Endothelial cell (in vitro differentiated cells): ENCODE measurements at places on chromosomes 2 and 18.
A peak's percentile ranks its signal among the peaks of the same experiment; 100 is the strongest.

DNA sequence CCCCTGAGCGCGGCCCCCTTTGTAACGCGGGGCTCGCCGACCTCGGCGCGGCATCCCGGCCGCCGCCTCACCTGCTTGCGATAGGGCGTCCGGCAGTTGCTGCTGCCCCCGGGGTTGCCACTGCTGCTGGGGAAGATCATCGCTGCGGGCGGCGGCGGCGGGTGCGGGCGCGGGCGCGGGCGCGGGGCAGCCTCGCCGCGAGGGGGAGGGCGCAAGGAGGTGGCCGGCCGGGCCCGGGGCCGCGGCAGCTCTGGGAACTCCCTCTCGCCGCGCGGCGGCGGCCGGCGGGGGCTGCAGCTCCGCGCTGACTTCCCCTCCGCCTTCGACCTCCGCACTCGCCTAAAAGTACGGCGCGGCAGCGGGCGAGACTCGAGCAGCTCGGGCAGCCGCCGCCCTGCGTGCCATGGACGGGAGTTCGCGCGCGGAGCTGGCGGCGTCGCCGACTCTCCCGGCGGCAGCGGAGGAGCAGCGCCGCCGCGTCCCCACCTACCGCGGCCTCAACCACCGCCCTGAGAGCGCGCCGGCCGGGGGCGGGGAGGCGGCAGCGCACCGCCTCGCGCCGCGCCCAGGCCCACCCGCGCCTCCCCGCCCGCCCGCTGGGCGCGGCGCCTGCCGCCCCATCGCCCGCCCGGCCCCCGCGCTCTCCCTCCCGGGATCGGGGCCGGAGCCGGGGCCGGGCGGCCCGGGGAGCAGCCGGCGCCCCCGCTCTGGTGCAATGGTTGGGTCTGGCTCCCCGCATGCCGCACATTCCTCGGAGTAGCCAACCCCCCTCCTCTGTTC, 86.0 kb downstream of the RBMS1 start:
- H3K27ac ChIP-seq, result peak overlapping the region; percentile 98
- peak; percentile 56 for DNase-seq
- peaks cover 22% of the 10 kb centered on the region for H3K27me3 ChIP-seq
- peaks cover 70% of the 10 kb centered on the region for H3K4me1 ChIP-seq
- peaks cover 16% of the 10 kb centered on the region for H3K36me3 ChIP-seq

DNA sequence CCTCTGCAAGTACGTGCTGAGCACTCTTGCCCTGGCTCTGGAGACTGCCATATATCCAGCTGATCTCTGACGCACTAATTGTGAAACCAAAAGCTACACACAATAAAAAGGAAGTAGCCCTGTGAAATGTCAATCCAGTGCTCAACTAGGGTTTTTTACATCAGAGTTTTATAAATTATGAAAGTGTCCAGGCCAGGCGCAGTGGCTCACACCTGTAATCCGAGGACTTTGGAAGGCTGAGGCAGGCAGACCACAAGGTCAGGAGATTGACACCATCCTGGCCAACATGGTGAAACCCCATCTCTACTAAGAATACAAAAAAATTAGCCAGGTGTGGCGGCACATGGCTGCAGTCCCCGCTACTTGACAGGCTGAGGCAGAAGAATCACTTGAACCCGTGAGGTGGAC, 24.5 kb upstream of the PEX13 start:
- no peak overlapping the region for H3K27ac ChIP-seq
- H3K4me3 ChIP-seq, result no peak overlapping the region
- H3K4me1 ChIP-seq, result no peaks in the 10 kb centered on the region
- no peak for DNase-seq
- peaks cover 35% of the 10 kb centered on the region for H3K36me3 ChIP-seq

DNA sequence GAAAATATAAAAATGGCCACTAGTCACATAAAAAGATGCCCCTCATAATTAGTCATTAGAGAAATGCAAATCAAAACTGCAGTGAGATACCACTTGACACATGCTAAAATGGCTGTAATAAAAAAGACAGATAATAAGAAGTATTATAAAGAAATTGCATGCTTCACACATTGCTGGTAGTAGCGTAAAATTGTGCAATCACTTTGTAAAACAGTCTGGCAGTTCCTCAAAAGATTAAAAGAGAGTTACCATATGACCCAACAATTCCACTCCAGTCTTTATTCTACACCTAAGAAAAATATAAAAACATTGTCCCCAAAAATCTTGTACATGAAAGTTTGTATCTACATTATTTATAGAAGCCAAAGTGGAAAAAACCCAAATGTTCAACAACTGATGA, 170.6 kb upstream of the FIGN start:
- DNase-seq, result no peak
- H3K27me3 ChIP-seq, result no peaks in the 10 kb centered on the region
- no peaks in the 10 kb centered on the region for H3K36me3 ChIP-seq
- no peak overlapping the region for H3K4me3 ChIP-seq
- no peaks in the 10 kb centered on the region for H3K4me1 ChIP-seq

GRCh38 chr2:124755386-124755785, 730.3 kb downstream of the CNTNAP5 start:
- H3K27ac ChIP-seq, result no peak overlapping the region
- no peaks in the 10 kb centered on the region for H3K4me1 ChIP-seq
- H3K4me3 ChIP-seq, result no peak overlapping the region
- no peaks in the 10 kb centered on the region for H3K36me3 ChIP-seq
- H3K27me3 ChIP-seq, result no peaks in the 10 kb centered on the region
- no peak for DNase-seq

DNA sequence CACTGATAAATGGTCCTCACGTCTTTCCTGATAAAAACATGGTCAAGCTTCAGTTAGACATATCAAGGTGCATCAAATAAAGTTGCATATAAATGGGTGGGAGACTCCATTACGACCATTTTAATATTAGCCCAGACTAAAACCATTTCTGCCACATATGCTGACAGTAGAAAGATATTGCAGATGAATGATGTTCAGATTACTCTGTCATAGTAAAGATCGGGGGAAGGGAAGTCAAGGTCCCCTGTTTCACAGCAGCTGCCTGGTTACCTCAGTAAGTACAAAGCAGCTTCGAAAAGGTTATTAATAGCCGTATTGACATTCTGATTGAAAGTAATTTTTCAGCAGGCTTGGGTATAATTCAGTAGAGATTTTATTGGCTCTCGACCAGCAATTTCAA, 927.7 kb upstream of the CDH2 start:
- H3K4me1 ChIP-seq, result no peaks in the 10 kb centered on the region
- no peak for DNase-seq

- H3K36me3 ChIP-seq, result no peaks in the 10 kb centered on the region
- H3K4me3 ChIP-seq, result no peak overlapping the region
- peaks cover 2% of the 10 kb centered on the region for H3K27me3 ChIP-seq
- peaks cover 6% of the 10 kb centered on the region for H3K4me1 ChIP-seq
- no peak overlapping the region for H3K27ac ChIP-seq
Observed at GRCh38 chr2:38145236-38145635, 69.3 kb upstream of the CYP1B1 start.

- H3K27ac ChIP-seq, result no peak overlapping the region
- H3K4me3 ChIP-seq, result no peak overlapping the region
- H3K27me3 ChIP-seq, result peaks cover 1% of the 10 kb centered on the region
- DNase-seq, result no peak
- no peaks in the 10 kb centered on the region for H3K4me1 ChIP-seq
- H3K36me3 ChIP-seq, result no peaks in the 10 kb centered on the region
Observed at GRCh38 chr2:99027856-99028255, 91.8 kb upstream of the CRACDL start.

DNA sequence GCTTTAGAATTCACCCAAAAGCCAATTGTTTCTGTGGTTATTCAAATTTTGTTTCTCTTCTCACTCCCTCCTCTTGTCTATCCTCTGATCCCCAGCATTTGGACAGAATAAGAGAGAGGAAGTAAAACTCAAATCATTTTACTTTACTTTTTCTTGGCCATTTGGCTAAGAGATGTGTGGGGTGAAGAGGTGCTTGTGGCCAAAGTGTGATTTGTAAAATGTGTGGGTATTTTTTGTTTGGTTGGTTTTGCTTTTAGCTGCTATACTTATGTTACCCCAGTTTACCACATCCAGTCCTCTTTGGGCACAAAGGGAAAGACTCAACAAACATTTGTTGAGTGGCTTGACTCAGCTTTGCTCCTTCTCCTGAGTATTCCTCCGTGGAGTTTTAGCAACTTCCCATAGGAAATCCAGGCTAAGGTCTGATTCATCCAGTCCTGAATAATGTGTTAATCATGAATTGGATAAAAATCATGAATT, 109.1 kb upstream of the CYP1B1 start:
- H3K27ac ChIP-seq, result no peak overlapping the region
- H3K27me3 ChIP-seq, result peaks cover 3% of the 10 kb centered on the region
- no peak for DNase-seq
- no peaks in the 10 kb centered on the region for H3K36me3 ChIP-seq
- H3K4me1 ChIP-seq, result peaks cover 2% of the 10 kb centered on the region

DNA sequence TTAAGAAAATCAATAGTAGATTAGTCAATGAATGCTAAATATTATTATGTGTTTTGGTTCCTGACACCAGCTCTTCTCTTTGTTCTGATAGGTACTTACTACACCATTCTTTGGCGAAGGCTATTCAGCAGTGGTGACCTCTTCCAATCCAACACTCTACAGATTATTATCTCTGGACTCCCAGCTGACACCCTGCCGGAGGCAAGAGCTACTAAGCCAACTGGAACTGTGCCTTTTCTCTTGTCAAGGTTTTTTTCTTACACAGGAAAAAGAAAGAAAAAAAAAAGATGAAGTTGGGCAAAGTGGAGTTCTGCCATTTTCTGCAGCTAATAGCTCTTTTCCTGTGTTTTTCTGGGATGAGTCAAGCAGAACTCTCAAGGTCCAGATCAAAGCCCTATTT, 11.7 kb downstream of the CDH7 start:
- no peak overlapping the region for H3K4me3 ChIP-seq
- H3K27ac ChIP-seq, result no peak overlapping the region
- DNase-seq, result no peak
- peaks cover 3% of the 10 kb centered on the region for H3K4me1 ChIP-seq

DNA sequence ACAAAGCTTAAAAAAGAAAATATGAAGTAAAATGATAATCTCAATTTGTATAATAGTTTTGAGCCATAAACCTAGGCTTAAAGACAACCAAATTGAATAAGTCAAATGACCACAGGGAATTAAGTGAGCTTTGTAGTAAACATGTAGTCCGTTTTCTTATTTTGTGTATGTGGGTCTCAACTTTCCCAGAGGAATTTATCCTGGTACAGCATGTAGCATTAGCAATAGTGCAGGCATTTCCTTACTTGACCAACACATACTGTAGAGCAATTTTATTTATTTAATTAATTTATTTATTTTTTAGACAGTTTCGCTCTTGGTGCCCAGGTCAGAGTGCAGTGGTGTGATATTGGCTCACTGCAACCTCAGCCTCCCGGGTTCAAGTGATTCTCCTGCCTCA, 37.5 kb upstream of the MTCL1 start:
- H3K27ac ChIP-seq, result no peak overlapping the region
- H3K4me3 ChIP-seq, result no peak overlapping the region
- peaks cover 7% of the 10 kb centered on the region for H3K4me1 ChIP-seq
- DNase-seq, result no peak

- peaks cover 2% of the 10 kb centered on the region for H3K27me3 ChIP-seq
- DNase-seq, result peak; percentile 60
- no peaks in the 10 kb centered on the region for H3K36me3 ChIP-seq
Observed at GRCh38 chr2:79935771-79936657, 368.5 kb downstream of the LRRTM1 start.
